RPMI7951 (cell line): ENCODE measurements at places on chromosomes 7 and 10. TPM values are rescaled to one million over a fixed set of nuclear protein-coding genes. Genes with fewer than 3 reads are reported as not detected.

CPXM2 gene
- 0.29 and 0.60 TPM in 2 replicates for total RNA-seq

DENND2A gene
- 26.9 and 29.6 TPM in 2 replicates for total RNA-seq

NPY gene
- total RNA-seq: not detected in 2 replicates

C7orf33 gene
- not detected in 2 replicates for total RNA-seq

ABCB4 gene
- total RNA-seq: 0.60 and 0.68 TPM in 2 replicates

PLAC9 gene
- 0.78 and 1.2 TPM in 2 replicates for total RNA-seq

GJC3 gene
- 0.12 TPM in 1 of 2 replicates, not detected in the other for total RNA-seq

HOXA13 gene
- 1.7 and 2.3 TPM in 2 replicates for total RNA-seq

CRTAC1 gene
- not detected in 2 replicates for total RNA-seq

SEMA3E gene
- total RNA-seq: under 0.01 and 0.29 TPM in 2 replicates

FUOM gene
- 2.6 and 5.5 TPM in 2 replicates for total RNA-seq

ZNF239 gene
- total RNA-seq: 2.2 and 2.4 TPM in 2 replicates

TMEM139 gene
- total RNA-seq: not detected in 2 replicates

GALNT17 gene
- not detected in 2 replicates for total RNA-seq

LDB1 gene
- 17.2 and 19.6 TPM in 2 replicates for total RNA-seq

UCN3 gene
- total RNA-seq: not detected in 2 replicates

CALML3 gene
- not detected in 2 replicates for total RNA-seq

CPA2 gene
- not detected in 2 replicates for total RNA-seq

SLC13A1 gene
- not detected in 2 replicates for total RNA-seq

GIMAP2 gene
- total RNA-seq: 9.1 and 11.5 TPM in 2 replicates

RBP3 gene
- total RNA-seq: not detected in 2 replicates

SH2D4B gene
- total RNA-seq: 0.10 TPM in 1 of 2 replicates, not detected in the other

DLX6 gene
- total RNA-seq: 0.20 and 1.2 TPM in 2 replicates
